ENCODE measurements at places on chromosomes 2 and 18.

- DNase-seq = no peak
These were observed 93.4 kb downstream of the SOS1 start for GRCh38 chr2:39027421-39027820.

DNA sequence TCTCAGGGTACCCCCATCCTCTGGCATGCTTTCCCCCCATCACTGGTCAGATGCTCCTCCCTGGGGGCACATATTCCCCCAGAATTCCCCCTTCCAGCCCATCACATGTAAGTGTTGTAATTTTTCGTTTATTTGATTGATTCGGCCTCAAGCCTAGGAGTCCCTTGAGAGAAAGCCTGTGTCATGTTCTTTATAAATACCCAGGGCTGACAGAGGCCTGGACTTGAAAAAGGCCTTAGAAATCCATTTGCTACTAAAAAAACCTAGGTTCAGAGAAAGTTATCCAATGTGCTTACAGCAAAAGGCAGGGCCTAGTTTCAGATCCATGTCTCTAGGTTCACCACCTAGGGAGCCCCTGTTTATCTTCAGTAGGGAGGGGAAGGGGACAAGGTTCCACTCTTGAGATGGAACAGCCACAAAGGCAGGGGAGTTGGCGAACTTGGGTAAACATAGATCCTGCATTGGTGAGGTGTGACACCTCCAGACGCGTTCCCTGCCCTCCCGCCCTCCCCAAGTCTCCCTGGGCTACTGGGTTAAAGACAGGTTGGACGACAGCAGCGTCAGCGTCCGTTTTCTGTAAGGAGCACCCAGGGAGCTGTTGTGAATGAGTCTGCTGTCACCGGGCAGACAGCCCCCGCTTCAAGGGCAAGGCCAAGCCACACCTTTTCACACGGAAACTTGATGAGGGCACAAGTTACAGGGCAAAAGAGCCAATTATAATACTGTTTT is 147.8 kb downstream of the EN1 start:
- DNase-seq = no peak

GRCh38 chr18:26544451-26544850 is 3.9 kb downstream of the KCTD1 start:
- no peak for DNase-seq

DNA sequence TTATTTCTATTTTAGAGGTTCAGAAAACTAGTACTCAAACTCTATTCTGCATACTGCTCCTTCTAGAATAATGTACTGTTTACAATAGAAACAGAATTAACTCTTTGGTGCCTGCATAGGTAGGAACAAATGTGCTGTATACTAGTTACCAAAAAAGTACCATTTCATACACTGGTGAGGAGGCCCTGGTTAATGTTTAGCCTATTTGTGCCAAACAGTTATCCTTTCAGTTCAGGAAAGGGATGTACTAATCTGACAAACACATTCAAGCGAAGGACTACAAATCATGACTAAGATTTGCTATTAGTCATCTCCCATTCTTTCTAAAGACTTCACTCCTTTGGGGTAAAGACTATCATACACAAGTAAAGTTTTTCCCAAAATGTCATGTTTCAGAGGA is 47.4 kb downstream of the EXOC6B start:
- DNase-seq = no peak

- no peak for DNase-seq
These were observed 109.7 kb downstream of the B3GNT2 start for GRCh38 chr2:62305421-62306176.

DNA sequence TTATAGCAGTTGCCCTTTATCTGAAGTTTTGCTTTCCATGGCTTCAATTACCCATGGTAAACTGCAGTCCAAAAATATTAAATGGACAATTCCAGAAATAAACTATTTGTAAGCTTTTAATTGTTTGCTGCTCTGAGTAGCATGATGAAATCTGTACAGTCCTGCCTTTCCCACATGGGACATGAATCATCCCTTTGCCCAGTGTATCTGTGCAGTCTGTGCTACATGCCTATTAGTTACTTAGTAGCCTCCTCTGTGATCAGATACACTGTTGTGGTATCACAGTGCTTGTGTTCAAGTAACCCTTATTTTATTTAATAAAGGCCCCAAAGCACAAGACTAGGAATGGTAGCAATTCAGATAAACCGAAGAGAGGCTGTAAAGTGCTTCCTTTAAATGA is 810.6 kb upstream of the PIK3C3 start:
- no peak for DNase-seq

DNA sequence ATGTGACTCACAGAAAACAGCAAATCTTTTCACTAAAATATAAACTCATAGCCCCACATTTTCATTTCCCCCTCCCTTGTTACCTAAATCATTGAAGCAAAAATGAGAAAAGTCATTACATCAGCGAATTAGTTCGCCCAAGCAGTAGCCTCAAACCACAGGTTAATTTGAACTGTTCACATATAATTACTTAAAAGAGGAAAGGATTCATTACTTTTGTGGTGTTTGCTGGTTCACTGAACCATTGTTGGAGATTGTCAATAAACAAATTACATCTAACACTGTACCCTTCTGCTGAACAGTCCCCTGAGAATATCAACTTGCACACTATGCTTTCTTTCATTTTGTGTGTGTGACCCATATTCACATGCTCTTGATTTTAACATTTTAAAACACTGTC is 238.7 kb downstream of the ERBB4 start:
- no peak for DNase-seq

DNA sequence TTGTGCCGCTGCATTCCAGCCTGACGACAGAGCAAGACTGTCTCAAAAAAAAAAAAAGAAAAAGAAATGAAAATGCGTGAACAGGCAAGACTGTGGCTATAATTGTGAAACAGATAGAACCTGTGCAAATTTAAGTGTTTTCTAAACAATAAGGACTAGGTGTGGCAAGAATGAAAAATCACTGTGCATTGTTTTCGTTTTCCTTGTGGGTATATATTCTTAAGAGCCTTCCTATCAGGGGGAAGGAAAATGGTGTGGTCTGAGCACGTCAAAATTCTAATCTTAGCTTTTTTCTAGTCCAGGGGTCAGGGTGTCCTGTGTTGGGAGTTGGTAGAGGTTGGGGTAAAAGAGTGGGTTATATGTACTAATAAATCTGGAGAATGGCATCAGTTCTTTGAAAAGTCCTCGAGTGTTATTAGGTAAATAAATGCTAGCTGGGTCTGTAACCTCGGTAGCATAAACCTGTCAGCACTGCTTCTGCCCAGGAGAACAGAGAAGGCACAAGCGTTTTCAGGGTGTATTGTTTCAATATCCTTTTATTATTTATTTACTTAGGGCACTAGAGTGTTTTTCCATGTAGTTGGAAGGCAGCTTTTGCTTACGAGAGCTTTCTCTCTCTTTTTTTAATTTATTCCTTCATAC is 11.6 kb downstream of the ATP6V1C2 start:
- peak; percentile 45 for DNase-seq

DNA sequence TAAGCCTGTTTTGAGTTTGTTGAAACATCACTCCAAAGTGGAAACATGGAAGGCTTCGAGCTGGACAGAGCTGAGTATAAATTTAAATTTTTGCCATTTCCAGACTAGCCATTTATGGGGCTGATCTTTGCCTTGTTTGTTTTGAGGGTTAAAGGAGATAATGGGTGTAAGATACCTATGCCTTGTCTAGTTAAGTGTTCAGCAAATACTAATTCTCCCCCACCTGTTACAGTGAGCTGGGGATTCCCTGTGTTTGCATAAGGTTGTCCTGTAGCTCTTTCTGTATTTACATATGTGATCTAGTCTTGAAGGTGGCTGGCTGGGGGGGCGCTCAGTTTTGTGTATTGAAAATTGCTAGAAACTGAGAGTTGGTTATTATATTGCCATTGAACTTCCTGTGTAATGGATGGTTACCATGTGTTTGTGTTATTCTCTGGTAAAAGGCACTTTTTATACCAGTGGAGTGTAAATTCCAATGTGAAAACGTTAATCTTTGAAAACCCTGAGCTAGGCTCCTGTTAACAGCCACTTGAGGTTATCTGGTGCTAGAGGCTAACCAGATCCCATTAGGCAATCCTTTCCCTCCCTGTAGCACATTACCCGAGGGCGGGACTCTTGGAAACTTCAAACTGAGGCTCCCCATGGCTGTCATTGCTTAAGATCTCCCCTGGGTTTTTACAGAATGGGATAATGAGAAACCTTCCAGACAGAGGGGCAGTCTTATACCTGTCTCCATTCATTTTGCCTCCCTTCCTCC is 26.7 kb downstream of the TANC1 start:
- DNase-seq = peak; percentile 28

DNA sequence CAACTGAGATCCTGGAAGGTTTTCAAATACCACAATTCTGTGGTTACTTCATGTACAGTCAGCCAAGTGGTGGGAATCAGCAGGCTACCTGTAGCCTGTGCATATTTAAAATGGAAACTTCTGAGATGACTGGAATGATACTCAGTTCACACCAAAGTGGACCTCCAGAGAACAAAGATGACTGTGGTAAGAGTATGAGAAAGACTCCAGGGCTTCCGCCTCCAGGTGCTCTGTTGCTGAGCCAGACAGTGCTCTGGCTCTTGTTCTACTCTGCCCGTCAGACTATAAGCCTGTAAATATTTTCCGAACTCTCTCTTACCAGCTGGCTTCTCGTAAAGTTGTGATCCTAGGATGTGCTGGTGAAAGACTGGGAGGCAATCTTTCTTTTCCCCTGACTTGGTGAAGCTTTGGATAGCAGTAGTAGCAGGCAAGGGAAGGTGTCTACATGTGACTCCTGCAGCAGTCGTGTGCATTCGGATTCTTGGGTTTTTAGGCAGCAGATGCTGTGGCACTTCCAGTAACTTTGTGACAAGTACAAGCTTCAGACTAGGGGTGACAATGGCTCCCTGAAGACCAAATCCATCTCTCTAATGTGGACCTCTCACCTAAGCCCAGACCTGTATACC is 23.1 kb downstream of the ST3GAL5 start:
- no peak for DNase-seq

- no peak for DNase-seq
These were observed 57.4 kb downstream of the TRPM8 start for GRCh38 chr2:233974530-233975071.

GRCh38 chr18:32296851-32297250 is 107.0 kb downstream of the MEP1B start:
- no peak for DNase-seq

GRCh38 chr2:202769201-202769600 is 102.4 kb downstream of the ICA1L start:
- DNase-seq = no peak

DNA sequence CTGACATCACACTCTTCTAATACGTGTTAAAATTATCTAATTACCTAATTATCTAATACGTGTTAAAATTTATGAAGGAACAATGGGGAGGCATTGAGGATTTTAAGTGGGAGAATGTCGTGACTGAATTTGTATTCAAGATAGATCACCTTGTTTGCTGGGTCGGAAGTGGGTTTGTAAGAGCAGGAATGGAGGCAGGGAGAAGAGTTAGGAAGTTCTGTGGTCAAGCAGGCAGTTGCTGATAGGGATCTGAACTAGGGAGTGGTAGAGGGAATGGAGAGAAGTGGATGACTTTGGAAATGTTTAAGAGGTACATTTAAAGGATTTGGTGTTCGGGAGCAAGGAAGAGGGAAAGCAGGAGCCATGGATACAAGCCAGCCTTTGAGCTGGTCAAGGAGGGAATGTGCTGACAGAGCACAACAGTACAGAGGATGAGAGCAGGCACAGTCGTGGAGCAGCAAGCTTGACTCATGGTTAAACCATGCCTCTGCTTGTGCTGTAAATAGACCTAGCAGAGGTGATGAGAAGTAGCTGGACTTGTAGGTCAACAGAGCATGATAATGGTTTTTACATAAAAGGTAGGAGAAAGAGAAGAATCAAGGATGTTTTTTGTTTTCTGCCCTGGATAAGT is 16.2 kb downstream of the IL18RAP start:
- DNase-seq = no peak

GRCh38 chr2:186543561-186544131 is 46.2 kb upstream of the ITGAV start:
- DNase-seq = no peak

- no peak for DNase-seq
These were observed 322.3 kb downstream of the CDH2 start for GRCh38 chr18:27854631-27855030.

- no peak for DNase-seq
These were observed 18.7 kb upstream of the COLEC12 start for GRCh38 chr18:519019-519879.

DNA sequence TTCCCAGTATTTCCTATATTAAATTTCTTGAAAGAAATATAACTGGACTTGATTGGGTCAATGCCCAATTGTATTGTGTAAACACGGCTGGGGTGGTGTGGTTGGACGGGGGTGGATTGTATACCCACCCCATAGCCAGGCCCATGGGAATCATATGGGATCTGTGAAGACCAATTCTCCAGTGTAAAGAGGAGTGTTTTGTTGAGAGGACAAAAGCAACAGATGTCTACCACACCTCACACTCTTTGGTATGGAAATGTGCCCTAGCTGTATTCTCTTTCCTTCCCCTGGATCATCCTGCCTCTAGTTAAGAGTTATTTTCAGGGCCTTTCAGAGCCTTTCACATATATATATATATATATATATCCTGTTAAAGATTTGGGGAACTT is 57.5 kb upstream of the TGIF1 start:
- no peak for DNase-seq

DNA sequence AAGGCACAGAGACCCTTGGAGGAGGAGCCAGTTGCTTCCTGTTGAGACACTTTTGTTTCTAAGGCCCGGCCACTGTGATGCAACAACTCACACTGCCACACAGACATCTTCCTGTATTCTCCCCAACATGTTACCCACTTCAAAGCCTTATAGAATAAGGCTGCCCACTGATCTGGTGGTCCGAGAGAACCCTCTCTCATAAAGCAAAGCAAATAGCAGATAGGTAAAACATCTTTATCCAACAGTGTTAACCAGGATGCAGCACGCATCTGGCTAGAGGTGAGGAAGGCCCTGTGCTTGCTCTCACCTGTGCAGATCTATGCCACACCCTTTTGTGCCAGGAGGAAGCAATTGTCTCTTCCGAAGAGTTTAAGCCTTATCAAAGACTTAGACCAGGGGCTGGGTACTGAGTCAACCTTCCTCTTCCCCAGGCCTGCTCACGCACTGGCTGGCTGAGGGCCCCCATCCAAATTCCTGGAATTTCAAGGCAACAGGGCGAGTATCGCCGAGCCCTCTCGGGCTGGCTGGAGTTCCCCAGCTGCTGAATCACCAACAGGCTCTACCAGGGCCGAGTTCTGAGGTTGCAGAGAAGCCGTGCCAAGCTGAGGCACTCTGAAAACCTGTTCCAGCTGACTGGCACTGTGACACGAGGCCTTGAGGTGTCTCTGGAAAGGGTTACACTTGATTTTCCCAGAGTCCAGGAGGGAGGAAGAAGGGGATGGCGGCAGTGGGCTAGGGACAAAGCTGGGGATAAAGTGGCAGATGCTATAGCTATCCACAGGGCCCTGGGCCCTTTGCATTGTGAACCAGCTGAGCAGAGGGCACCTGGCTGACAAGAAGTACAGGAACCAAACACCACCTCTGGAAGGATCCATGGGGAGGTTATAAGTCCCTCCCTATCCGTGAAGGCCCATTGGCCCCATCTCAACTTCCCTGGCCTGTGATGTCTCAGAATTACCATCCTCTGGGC is 29.3 kb downstream of the TGFA start:
- no peak for DNase-seq

Measured in NCI-H187 treated with DMSO at 0.1 percent for 48 hours (cell line).